Liver (tissue), 10 donors: ENCODE measurements at places on chromosomes 6 and 20. TPM values are rescaled to one million over a fixed set of nuclear protein-coding genes. Genes with fewer than 3 reads are reported as not detected.

DNA sequence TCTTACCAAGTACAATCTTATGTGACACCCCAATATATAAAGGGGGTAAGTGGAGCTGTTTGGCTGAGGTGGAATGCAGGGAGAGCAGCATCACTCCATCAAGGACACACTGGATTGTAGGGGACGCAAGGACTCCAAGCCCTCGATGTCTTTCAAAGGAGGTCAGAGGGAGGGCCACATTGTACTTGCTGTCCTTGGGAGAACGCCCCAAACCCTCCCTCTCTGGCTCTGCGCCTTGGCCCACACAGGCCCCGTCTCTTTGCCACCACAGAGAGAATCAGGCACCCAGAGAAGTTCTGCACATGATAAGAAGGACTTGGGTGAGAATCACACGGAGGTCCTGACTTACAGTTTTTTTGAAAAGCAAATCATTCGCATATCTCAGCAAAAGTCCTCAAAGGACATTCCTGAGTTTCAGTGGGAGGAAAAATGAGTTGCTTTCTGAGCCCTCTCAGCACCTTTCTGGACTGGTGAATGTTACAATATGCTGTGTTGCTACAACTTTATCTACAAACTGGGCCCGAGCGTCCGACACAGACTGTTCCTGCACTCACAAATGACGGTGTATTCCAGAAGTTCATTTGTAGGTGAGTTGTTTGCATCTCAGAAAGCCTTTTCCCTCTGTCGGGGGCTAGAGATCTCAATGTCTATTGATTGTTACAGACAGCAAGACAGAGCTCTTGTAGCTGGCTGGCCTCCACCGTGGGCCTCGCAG, 92.5 kb upstream of the AKAP12 start:
- DNase-seq, result no peak

DNA sequence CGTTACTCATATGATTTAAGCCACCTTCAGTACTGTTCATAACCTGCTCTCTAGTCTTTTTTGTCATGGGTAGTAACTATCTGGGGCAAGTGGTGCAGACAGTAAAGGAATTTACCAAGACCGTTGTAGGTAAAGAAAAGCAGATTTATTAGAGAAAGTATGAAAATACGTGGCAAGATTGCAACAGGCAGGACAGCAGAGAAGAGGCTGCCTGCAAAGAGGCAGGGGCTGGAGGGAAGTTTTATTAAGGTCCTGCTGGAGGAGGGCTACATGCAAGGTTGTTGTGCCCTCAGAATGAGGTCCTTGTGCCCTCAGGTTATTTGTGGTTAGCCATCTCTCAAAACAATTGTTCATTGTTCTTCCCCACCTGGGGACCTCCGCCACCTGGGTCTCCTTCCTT, 444.3 kb downstream of the BCKDHB start:
- DNase-seq, result no peak

DNA sequence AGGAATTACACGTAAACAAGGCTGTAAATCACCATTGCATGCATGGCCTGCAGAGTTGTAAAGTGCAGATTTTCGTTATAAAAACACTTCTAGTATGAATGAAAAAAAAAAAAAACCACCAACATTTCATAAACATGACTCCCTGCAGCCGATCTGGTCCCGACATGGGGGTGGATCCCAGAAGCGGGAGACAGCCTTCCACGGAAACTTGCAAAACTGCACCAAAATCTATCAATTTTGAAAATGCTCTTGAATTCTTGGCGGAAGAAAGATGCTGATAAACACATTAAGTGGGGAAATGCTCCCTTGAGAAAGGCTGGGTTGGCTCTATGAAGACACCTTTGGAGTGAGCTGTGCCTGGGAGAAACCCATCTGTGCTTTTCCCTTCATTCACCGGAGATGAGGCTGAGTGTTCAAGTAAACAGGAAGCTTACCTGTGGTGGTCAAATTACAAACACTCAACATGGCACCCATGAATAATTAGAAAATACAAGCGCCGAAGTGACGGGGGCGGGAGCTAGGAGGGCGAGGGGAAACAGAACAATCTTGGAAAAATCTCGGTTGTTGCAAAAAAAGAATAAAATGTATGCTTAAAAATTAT, 845 bp upstream of the ANKRD60 start:
- DNase-seq, result no peak

GRCh38 chr6:124660185-124660584, 302.1 kb upstream of the RNF217 start:
- DNase-seq, result no peak

- no peak for DNase-seq
These were observed 97.0 kb upstream of the MAN1A1 start for GRCh38 chr6:119446609-119447008.

- DNase-seq, result no peak
These were observed 4.3 kb downstream of the RPS12 start for GRCh38 chr6:132818404-132819359.

- DNase-seq, result no peak
These were observed 16.7 kb upstream of the GSTA3 start for GRCh38 chr6:52925919-52926792.

DNA sequence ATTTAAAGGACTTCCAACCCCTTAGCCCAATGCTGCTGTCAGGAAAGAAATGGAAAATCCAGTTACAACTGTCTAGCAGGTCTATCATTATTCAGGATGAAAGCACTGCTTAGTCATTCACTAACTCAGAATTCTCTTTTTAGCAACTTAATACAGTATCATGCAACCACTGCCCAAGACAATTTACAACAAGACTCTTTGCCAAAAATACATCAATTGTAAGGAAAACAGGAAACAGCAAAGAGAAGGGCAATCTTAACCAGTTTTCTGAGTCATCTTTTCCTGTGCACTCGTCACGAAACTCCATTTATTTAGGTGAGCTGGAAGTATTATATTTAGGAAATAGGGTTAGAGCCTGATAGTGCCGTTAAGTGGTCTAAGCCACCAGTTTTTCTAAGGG, 1197.7 kb upstream of the CITED2 start:
- no peak for DNase-seq

DNA sequence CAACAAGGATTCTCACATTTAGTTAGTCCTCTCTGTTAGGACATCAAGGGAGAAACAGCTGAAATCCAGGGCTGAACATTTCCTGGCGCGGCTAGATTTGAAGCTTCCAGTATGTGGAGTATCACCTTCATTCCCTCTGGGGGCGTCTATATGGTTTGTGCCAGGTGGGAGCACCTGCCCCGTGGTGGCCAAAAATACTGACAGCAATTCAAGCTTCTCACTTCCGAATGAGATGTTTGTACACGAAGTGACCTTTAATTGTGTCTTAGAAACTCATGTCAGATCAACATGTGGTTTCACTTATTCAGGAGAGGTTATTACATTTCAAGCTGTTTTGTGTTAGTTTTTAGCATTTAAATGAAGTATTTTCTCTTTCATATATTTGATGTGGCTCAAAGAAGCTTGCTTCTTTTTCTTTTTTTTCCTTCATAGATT, 67.3 kb upstream of the ZNF217 start:
- DNase-seq, result no peak

NOX3 gene
- polyA plus RNA-seq, result not detected

ISM1 gene
- polyA plus RNA-seq, result 0.82 TPM

PHF3 gene
- 7.7 TPM for polyA plus RNA-seq

KCNK17 gene
- 0.36 TPM for polyA plus RNA-seq

TCP11 gene
- not detected for polyA plus RNA-seq
